ENCODE measurements at places on chromosomes 13 and 19. TPM values are rescaled to one million over a fixed set of nuclear protein-coding genes. Genes with fewer than 3 reads are reported as not detected.

ZNF345 gene
- 3.9 TPM for total RNA-seq

ANKRD24 gene
- total RNA-seq, result 0.30 TPM

DNA sequence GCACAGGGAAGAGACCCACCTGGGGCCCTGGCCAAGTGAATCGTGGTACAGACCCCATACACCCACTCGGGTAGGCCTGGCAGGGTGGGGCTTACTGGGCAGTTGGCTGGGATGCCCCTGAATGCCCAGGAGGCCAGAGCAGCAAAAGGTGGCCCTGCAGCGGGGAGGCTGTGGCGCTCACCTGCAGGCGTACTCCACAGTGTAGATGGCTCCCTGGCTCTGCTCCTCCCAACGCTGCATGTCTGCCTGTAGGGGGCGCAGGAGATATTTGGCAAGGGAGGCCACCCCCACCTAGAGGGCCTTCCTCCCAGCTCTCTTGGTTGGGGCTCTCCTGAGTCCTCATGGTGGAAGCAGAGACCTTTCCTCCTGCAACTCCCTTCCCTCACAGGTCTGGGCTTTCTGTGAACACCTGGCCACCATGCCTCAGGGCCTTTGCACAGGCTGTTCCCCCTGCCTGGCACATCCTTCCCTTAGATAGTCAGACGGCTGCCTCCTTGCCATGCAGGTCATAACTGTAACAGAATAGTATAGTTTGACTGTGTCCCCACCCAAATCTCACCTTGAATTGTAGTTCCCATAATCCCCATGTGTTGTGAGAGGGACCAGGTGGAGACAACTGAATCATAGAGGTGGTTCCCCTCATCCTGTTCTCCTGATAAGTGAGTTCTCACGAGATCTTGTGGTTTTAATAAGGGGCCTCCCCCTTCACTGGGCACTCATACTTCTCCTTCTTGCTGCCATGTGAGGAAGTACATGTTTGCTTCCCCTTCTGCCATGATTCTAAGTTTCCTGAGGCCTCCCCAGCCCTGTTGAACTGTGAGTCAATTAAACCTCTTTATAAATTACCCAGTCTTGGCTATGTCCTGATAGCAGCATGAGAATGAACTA, 5.9 kb downstream of the BORCS8 start:
- H3K4me3 ChIP-seq, result no peak overlapping the region
- no peaks in the 10 kb centered on the region for H3K27me3 ChIP-seq
- H3K36me3 ChIP-seq, result peaks cover 55% of the 10 kb centered on the region
- peak; percentile 42 for DNase-seq
- peaks cover 13% of the 10 kb centered on the region for H3K4me1 ChIP-seq
- peak overlapping the region; percentile 4 for H3K27ac ChIP-seq

GRCh38 chr19:35329323-35329722, 336 bp downstream of the CD22 start:
- H3K4me3 ChIP-seq, result no peak overlapping the region
- no peaks in the 10 kb centered on the region for H3K36me3 ChIP-seq
- no peak for DNase-seq
- no peak overlapping the region for H3K27ac ChIP-seq
- H3K27me3 ChIP-seq, result peaks cover 6% of the 10 kb centered on the region
- H3K4me1 ChIP-seq, result peaks cover 19% of the 10 kb centered on the region

DNA sequence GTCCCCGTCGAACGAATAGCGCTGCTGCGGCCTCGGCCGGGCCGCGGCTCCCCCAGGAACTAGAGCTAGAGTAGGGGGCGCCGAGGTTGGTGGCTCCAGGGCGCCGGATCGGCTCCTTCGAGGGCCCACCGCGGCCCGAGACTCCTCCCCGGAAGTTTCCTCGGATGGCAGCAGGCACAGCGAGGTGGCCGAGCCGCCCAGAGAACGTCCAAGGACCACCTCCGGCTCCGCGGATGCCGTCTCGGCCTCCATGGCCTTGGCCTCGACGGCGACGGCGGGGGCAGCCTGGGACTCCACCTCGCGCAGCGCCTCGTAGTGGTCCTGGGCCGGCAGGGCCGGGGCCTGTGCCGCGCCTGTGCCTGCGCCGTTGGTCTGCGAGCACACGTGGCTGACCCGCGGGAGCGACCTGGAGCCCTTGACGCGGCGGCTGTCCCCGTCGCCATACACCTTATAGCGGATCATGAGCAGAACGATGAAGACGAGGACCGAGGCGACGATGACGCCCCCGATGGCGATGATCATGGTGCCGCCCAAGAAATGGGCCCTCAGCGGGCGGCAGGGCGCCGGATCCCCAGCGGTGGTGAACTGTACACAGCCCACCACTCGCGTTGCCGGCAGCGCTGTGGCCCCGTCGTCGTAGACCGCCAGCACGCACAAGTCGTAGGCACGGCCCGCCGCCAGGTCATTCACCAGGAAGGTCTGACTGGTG, 11.8 kb downstream of the IFNL1 start:
- H3K27ac ChIP-seq, result no peak overlapping the region
- DNase-seq, result no peak
- no peaks in the 10 kb centered on the region for H3K4me1 ChIP-seq
- peaks cover 5% of the 10 kb centered on the region for H3K27me3 ChIP-seq
